Activated naive CD4-positive, alpha-beta T cell treated with anti-CD3 and anti-CD28 coated beads for 36 hours (primary cell): ENCODE measurements at places on chromosomes 1 and 21. TPM values are rescaled to one million over a fixed set of nuclear protein-coding genes. Genes with fewer than 3 reads are reported as not detected.

DNA sequence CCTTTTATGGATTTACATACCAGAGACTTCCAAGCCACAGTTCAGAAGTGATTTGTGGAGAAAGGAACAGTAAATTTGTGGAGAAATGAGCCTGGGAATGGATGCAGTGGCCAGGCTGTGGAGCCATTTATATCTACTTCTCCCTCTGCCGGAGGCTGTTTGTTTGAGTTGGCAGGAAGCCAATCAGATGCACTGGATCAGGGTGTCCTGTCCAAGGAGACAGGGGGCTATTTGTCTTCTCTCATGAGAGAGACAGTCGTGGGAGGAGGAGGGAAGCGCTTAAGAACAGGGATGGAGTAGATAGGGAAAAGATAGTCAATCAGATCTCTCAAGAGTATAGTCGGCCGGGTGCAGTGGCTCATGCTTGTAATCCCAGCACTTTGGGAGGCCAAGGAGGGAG is 2.8 kb upstream of the HAPLN2 start:
- DNase-seq: no peak

DNA sequence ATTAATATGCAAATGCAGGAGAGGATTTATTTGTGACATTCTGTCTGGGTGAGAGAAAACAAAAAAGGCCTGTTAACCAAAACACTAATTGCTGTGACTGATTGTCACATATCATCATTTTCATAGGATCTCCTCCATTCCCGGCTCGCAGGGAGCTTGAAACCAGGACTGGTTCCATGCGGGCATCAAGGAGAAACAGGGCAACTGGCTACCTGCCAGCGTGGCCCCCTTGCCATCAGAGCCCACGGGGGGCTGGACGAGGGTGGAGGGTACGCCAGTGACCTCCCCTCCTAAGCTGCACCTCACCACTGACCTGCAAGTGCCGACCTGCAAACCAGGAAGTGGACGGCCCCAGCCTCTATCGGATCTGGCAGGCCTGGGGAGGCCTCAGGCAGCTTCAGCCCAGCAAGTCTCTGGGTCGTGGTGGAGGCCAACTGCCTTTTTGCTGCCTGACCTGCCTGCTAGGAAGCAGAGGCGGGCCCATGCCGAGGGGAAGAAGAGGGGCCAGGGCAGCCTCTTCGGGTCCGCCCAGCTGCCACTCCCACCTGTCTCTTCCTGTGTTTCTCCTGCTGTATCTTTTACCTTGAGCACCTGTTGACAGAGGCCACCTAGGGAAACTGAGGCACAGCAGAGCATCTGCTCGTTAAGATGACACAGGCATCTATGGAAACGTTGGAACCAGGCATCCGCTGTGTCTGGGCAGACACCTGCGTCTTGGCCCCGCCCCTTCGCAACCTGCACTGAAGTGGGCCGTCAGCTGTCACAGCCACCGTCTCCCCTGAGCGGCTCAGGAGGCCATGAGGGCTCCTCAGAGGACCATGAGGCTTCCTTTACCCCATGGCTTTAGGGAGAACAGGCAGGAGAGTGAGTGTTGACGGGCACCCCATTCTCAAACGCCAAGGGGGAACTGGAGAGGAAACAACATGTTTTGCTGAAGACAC is 74.8 kb downstream of the CASZ1 start:
- DNase-seq: no peak

- DNase-seq: no peak
Observed at GRCh38 chr1:173447224-173447623, 29.9 kb upstream of the PRDX6 start.

DNA sequence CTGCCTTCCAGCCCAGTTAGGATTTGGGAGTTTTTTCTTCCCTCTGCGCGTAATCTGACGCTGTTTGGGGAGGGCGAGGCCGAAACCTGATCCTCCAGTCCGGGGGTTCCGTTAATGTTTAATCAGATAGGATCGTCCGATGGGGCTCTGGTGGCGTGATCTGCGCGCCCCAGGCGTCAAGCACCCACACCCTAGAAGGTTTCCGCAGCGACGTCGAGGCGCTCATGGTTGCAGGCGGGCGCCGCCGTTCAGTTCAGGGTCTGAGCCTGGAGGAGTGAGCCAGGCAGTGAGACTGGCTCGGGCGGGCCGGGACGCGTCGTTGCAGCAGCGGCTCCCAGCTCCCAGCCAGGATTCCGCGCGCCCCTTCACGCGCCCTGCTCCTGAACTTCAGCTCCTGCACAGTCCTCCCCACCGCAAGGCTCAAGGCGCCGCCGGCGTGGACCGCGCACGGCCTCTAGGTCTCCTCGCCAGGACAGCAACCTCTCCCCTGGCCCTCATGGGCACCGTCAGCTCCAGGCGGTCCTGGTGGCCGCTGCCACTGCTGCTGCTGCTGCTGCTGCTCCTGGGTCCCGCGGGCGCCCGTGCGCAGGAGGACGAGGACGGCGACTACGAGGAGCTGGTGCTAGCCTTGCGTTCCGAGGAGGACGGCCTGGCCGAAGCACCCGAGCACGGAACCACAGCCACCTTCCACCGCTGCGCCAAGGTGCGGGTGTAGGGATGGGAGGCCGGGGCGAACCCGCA is at the start of gene PCSK9:
Gene PCSK9, plus strand, starts transcription at position 207 of the 741 bp plus-strand sequence. Its CDS starts 290 bp downstream, at position 497.
- DNase-seq: no peak

DNA sequence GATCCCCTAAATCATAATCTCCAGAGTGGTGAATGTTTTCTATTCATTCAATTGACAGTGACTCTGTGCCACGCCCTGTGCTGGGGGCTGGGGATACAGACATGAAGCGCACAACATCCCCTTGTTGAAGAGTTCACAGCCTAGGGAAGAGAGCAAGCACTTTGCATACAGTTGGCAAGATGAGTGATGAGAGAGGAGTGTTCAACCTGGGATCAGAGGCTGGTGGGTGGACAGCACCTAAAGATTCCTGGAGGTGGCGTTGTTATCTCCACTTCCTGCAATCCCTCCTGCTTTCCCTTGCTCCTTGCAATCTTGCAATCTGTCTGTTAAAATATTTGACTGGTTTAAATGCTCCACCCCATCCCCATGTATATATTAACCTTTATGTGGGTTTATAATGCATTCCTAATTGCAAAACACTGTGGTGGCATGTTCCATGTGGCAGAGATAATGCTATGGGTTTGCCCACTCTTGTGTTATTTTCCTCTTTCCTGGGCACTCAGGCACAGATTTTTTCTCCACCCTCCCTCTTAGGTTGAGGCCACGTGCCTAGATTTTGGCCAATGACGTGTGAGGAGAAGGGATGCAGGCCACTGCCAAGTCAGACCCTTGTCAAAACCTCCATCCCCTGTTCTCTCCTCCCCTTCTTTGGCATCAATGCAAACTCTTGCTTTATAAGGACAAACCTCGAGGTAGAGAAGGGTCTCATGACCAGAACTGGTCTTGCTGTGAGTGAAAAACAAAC is 36.2 kb upstream of the GADD45A start:
- no peak for DNase-seq

DNA sequence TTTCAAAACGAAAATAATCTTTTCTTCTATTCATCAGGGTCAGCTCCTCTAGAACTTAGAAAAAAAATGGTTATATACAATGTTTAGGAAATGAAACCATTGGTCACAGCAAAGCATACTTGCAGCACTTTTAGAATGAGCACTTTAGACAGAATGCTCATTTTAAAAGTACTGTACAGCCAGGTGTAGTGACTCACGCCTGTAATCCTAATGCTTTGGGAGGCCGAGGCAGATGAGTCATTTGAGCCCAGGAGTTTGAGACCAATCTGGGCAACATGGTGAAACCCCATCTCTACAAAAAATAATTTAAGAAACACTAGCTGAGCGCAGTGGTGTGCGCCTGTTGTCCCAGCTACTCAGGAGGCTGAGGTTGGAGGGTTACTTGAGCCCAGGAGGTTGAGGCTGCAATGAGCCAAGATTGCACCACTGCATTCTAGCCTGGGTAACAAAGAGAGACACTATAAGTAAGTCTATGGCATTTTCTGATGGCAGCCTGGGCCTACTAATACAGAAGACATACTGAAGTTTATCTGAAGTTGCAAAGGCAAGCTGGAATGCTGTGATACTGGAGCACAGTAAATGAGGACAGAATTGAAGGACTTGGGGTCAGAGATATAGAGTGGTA is 48.9 kb upstream of the ZNF326 start:
- DNase-seq: peak; percentile 28

DNA sequence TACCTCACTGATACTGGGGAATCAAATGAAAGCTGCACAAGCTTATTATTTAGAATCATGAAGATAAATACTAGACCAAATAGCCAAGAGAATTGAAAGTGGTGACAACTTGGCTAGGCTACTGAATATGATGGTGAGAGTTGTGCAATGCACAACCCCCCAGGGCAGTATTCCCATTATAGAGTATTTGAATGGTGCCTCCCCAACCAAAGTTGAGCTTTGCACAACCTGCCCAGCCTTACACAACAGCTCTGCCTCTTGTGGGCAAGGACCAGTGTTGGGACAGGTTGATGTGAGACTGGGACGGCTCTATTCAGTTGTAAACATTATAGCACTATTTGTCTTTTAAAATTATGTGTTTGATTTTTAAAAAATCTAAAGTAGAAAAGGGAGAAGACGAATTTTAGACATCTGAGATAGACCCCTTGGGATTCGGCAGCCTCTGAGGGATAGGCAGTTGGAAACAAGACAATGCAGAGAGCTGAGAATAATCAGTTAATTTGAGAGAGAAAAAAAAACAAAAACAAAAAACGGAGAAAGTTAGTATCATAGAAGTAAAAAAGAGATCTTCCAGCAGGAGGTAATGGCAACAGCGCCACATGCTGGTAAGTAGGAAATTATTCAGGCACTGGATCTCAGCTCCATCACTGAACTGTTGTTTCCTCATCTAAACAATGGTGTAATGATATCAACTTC is 91.0 kb upstream of the KCNA3 start:
- DNase-seq: peak; percentile 75

The C1orf105 gene
- not detected for total RNA-seq

The RIPK4 gene
- 0.33 TPM for total RNA-seq
